ENCODE measurements at places on chromosomes 4 and X.

DNA sequence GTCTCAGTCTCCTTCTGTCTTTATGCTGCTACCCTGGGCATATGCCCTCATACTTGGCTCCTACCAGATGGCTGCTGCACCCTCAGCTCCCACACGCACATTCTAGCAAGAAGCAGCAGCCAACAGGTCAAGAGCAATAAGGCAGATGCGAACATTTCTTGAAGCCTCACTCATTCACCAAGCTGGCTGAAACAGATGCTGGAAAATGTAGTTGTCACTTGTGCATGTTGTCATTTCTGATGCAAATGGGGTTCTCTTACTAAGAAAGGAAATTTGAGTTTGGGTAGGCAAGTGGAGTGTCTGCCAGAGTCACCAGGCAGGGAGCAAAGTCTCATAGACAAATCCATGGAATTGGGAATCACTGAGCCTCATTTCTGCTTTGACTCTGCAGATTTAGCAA lies 57.4 kb upstream of the SORBS2 start:
- no peak for DNase-seq

DNA sequence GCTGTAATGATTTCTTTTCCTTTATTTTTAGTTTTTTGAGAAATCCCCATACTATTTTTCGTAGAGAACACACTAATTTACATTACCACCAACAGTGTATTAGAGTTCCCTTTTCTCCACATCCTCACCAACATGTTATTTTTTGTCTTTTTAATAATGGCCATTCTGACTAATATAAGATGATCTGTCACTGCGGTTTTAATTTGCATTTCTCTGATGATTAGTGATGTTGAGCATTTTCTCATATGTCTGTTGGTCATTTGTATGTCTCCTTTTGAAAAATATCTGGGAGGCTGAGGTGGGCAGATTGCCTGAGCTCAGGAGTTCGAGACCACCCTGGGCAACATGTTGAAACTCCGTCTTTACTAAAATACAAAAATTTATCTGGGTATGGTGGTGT lies 30.2 kb downstream of the SPINK2 start:
- DNase-seq, result no peak

DNA sequence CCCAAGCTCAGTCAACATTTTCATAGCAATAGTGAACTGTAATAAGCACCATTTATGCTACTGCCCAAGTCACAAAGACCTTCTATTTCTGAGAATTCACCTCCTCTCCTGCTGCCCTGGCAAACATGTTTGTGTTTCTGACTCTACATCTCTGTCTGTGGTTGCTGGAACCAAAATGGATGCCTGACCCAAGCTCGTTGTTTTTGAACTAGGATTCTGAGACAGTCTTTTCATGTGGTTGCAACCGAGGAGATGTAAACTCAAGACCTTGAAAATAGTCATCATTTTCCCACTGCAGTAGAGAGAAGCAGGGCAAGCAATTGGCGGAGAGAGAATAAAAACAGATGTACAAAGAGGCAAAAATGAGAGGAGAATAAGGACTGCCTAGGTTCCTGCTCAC lies 160.2 kb downstream of the RAB28 start:
- DNase-seq, result no peak

DNA sequence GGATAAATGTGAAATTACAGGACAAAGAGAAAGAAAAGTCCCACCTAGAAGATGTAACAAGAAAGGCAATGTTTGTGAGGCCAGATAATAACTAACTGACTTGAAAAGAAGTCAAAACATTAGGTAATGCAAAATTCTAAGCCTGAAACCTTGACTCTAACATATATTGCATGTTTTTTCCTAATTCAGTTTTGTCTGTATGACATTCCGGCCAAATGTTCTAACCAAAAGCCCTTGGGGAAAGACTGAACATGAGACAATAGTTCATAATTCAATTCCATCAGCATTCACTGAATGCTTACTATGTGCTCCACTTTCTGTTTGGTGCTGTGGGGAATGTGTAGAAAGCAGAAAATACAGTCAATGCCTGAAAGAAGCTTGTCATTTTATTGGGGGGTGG lies 84.8 kb upstream of the PLAC1 start:
- no peak for DNase-seq

DNA sequence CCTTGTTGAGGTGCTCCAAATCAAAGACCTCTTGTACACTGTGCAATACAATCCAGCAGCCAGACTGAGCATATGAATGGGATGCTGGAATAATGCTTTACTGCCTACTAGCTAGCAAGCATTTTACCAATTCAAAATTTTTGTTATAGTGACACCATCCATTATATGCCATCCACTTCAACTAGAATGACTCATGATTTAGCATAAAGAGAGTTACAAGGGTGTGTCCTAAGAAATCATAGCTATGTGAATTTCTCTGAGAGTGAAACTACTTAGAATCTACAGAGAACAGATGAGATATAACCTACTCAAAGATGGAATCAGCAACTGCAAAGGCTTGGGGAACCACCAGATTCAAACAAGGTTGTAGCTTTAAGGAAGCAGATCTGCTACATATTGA lies 221.9 kb downstream of the LHFPL1 start:
- DNase-seq, result no peak

GRCh38 chr4:41022116-41022515 lies 192.2 kb downstream of the APBB2 start:
- no peak for DNase-seq

DNA sequence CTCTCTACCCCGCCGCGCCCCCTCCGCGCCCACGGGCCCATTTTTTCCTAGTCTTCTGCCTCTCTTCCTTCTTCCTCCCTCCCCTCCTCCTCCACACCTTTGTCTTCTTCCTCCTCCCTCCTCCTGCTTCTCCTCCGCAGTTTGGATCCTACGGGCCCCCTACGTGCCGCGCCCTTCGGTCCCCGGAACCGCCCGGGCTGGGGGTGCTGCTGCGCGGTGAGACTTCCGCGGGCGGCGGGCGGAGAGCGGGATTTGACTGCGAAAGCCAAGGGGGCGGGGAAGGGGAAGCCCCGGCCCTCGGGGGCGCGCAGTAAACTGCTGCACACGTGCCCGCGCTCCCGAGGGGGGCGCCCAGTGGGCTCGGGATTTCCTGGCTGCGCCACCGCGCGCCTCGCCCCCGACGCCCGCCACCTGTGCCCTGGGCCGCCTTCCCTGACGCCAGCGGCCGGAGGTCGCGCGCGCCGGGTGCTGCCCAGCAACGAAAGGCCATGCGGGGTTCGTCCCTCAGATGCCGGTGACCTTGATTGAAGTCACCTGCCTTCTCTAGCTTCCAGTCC lies 3.3 kb upstream of the NKX3-2 start:
- no peak for DNase-seq

DNA sequence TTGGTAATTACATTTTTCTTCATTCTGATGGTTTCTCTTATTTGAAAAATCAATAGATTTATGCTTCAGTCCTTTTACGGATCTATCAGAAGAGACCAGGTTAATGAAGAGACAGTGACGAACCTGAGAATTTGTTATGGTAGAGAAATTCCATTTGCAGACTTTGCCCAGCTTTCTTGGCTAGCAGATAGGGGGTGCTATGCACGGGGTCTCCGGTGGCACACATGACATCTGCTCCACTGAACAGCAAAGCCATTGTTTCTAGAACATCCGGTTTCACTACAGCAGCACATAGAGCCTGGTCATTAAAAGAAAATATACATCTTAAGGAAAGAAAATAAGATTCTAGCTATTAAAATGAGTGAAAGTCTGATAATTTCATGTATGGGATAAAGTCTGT lies 85.1 kb downstream of the ARAP2 start:
- no peak for DNase-seq

DNA sequence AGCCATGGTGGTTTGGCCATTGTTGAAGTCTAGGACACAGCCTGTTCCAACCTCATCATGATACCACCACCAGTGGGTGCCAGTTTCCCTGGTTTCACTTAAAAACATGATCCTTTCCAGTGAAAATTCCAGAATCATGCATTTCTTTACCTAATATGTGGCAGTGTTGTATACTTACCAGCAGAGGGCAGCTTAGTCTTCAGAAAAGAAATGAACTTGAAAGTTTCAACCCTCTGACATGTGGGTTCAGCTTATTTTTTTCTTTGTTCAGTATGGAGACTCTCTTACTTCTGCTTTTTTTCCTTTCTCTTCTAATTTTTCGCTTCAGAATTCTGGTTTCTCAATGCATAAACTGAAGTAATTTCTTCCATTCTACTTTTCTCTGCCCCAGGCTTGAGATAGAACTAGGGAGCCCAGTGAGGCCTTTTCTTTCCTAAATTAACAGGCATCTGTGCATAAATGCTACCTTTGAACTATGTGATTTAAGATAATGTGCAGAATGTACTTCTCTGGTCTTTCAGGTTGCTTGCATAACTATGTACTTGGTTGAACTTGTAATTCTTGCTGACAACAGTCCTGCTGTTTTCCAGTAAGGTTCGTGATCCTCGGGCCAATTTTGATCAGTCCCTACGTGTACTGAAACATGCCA lies 10.7 kb downstream of the LIAS start:
- DNase-seq, result no peak

GRCh38 chr4:64156253-64156652 lies 253.0 kb downstream of the TECRL start:
- DNase-seq, result no peak

DNA sequence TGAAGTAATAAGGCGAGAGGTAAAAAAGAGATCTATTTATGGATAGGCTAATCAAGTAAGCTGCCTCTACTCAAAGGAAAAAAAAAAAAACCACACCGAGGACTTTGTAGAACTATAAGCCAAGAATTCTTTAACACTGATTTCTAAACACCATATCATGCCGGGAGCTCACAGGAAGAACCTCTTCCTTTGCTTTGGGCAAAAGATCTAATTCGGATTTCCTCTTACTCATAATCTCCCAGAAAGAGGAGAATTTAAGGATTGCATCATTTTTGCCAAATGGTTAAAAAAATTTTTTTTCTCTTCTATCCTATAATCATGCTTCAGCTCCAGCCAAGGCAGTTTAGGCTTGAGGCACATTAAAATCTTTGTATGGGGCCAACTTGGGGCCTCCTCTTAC lies 95.5 kb downstream of the ZNF827 start:
- no peak for DNase-seq

GRCh38 chr4:48203819-48204218 lies 65.8 kb downstream of the TEC start:
- no peak for DNase-seq

DNA sequence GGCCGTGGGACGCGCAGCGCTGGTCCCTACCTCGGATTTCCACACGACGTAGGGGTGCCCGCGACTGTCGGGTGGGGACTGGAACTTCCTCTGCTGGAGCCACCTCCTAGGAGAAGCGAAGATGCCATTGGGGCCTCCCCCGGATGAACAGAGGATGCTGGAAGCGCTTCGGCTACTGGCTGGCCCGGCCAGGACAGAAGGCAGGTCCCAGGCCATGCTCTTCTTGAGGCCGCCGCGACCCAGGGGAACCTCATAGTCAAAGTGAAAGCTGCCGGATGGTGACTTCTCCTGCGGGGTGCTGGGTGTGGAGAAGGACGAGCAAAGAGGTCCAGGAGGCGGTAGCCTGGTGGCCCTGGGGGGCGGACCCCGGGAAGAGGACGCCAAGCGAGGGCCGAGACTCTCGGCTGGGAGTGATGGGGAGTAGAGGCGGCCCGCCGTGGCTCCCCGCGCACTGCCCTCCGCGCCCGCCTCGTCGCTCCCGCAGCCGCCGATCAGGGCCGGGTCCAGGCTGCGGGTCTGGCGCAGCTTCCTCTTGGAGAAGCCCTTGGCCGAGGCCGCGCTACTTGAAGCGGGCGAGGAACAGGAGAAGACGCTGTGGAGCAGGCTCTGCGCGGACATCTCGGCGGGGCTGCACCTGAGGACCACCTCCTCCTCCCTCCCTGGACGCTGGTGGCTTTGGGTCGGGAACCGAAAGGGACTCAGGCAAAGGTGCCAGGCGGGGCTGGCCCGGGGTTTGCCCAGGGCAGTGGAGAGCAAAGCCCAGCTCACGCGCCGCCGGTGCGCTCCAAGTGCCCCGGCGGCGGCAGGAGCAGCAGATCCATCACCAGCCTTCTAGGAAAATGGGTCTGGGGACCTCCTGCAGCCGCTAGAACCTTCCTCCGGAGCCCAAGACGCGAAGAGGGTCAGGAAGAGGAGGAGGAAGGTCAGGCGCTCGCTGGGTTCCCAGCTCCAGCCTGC lies 1.2 kb downstream of the ARHGAP6 start:
- no peak for DNase-seq

GRCh38 chrX:148562846-148563245 lies 62.4 kb downstream of the AFF2 start:
- no peak for DNase-seq

- no peak for DNase-seq
Observed at GRCh38 chr4:89316931-89317366, 9.3 kb upstream of the GPRIN3 start.

DNA sequence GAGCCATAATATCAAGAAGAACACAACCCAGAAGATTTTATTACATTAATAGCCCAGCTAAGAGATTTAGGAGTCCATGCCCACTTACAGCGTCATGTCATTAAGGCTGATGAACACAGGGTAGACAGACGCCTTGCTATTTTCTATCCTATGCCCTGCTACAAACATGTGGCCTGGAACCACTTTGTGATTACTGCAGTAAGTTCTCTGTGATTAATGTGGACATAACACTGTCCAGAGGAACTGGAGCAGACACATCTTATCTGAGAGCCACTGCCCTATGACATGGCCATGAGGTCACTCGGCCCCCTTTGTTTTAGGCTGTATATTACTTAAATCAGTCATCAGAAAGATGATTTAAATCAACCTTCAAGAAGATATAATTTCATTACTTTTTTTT lies 211.7 kb downstream of the MAML3 start:
- no peak for DNase-seq

- DNase-seq, result no peak
Observed at GRCh38 chr4:53459548-53459947, 82.1 kb downstream of the FIP1L1 start.

DNA sequence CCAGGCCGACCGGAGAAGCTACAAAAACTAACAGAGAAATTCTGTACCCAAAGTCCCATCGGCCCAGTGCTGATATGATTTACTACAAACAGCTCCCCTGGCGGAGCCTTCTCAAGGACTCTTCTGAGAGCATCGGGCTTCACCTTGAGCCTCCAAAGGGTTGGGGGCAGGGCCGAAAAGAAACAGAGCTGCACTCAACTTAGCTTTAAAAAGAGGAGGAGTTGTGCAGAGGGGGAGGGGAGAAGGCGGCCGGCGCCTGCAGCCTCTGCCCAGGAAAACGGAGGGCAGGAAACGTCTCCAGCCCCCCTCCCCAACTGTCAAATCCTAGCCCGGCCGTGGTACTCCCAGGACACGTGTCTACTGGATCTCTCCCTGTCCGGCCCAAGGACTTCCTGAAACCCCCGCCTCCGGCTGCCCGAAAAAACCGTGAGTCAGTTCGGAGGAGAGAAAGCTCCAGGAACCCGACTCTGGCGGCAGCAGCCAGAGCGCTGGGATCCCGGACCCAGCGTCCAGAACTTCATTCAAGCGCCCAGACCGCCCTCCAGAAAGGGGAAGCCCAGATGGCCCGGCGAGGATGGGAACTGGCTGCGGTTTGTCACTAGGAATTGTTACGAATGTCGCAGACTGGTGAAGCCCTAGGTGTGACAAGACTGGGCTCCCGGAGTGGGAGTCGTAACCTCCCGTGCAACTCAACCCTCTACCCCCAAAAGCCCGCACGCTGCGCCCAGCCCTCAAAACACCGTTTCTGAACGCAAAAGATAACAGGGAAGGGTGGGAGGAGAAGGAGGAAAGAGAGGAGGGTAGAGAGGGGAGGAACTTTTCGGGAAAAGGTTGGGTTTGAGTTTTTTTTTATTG lies 973 bp downstream of the ADAMTS3 start:
- no peak for DNase-seq

- no peak for DNase-seq
Observed at GRCh38 chrX:38750551-38750950, 50.7 kb upstream of the MID1IP1 start.

Measured in caudate nucleus (tissue), 63 donors.